Chondrocyte (in vitro differentiated cells): ENCODE measurements at places on chromosomes 4 and X. TPM values are rescaled to one million over a fixed set of nuclear protein-coding genes. Genes with fewer than 3 reads are reported as not detected.

DNA sequence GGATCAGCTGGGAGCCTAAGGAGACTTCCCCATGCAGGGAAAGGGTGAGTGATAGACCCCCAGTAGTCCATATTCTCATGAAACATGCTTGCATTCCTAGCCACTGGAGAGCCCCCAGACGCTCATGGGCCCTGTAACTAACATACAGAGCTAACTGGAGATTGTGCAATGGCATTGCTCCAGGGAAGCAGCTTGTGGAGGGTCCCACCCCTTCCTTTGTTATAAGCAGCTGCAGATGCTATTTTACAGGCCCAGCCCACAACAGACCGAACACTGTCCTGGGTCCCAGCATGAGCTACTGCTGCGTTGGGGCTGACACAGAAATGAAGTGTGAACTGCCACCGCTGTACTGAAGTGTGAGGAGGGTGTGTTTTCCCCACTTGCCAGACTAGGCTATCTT is 1465.7 kb upstream of the DIAPH2 start:
- H3K27me3 ChIP-seq: no peaks in the 10 kb centered on the region
- no peaks in the 10 kb centered on the region for H3K4me1 ChIP-seq
- no peak for DNase-seq
- no peak overlapping the region for H3K27ac ChIP-seq

DNA sequence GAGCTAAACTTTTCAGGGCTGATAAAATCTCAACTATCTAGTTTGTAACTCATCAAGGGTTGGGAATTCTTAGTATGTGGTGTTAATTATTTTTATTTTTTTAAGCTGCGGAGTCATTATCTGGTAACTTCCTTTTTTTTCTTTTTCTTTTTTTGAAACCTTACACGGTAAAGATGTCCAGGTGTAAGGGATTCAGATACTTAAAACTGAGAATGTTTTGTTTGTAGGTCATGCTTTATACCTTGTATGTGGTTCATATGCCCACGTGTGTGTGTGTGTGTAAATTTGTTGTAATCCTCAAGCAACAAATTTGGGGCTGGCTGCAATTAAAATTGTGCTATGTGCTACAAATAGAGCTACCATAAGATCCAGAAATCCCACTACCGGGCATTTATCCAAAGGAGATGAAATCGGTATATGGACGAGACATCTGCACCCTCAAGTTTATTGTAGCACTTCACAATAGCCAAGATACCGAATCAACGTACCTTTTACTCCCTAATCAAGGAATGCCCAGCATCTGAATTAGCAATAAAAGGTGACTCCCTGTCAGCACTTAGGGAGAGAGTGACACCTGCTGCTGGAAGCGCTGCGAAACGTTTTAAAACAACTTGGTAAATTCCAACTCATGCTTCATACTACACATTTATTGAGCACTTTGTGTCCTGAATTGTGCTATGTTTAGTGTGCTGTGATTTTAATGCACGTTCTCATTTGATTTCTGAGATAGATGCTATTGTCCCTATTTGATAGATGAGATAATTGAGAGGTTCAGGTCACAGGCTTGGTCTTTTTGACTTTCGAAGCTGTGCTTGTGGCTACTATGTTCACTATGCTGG is 16.1 kb downstream of the MSMO1 start:
- peaks cover 6% of the 10 kb centered on the region for H3K4me1 ChIP-seq
- H3K36me3 ChIP-seq: peaks cover 8% of the 10 kb centered on the region
- DNase-seq: no peak
- H3K4me3 ChIP-seq: no peak overlapping the region
- H3K27ac ChIP-seq: no peak overlapping the region

The SMIM10 gene
- 2.7 to 4.7 TPM (median 3.1 TPM) in 3 replicates for total RNA-seq

- no peaks in the 10 kb centered on the region for H3K4me1 ChIP-seq
- no peak overlapping the region for H3K4me3 ChIP-seq
- H3K27me3 ChIP-seq: no peaks in the 10 kb centered on the region
- peaks cover 3% of the 10 kb centered on the region for H3K36me3 ChIP-seq
These were observed 10.5 kb upstream of the PRSS48 start for GRCh38 chr4:151266497-151266896.

GRCh38 chr4:25913056-25913850 is 767 bp upstream of the SMIM20 start:
- no peaks in the 10 kb centered on the region for H3K27me3 ChIP-seq
- peak overlapping the region; percentile 98 for H3K27ac ChIP-seq
- H3K4me1 ChIP-seq: peaks cover 29% of the 10 kb centered on the region
- H3K36me3 ChIP-seq: no peaks in the 10 kb centered on the region
- peak overlapping the region; percentile 98 for H3K4me3 ChIP-seq

DNA sequence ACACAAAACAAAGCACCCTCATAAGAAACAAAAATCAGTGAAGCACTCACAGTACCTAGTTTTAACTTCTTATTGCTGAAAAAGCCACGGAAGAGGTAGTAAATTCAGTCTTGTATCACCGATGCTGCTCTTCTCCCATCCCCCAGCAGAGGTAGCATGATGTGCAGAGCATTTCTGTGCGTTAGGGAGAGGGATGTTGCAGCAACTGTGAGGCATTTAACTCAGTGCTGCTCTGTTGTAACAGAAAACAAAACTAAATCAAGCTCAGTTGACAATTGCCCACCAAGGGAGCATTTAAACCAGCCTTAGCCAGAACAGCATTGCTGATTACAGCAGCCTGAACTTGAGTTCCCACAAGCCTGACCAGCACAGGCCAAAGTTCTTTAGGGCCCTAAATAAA is 1279.7 kb upstream of the ADGRL3 start:
- H3K36me3 ChIP-seq: no peaks in the 10 kb centered on the region
- no peak for DNase-seq
- no peak overlapping the region for H3K27ac ChIP-seq
- H3K27me3 ChIP-seq: peaks cover 8% of the 10 kb centered on the region
- no peak overlapping the region for H3K4me3 ChIP-seq
- H3K4me1 ChIP-seq: no peaks in the 10 kb centered on the region

- H3K4me1 ChIP-seq: no peaks in the 10 kb centered on the region
- H3K36me3 ChIP-seq: no peaks in the 10 kb centered on the region
- peaks cover 11% of the 10 kb centered on the region for H3K27me3 ChIP-seq
These were observed 53.7 kb downstream of the GPRIN3 start for GRCh38 chr4:89253935-89254334.

The GAGE12E gene
- total RNA-seq: not detected in 3 replicates
